NCI-H1694 treated with DMSO at 0.1 percent for 48 hours (cell line): ENCODE measurements at places on chromosomes 5 and 9.

DNA sequence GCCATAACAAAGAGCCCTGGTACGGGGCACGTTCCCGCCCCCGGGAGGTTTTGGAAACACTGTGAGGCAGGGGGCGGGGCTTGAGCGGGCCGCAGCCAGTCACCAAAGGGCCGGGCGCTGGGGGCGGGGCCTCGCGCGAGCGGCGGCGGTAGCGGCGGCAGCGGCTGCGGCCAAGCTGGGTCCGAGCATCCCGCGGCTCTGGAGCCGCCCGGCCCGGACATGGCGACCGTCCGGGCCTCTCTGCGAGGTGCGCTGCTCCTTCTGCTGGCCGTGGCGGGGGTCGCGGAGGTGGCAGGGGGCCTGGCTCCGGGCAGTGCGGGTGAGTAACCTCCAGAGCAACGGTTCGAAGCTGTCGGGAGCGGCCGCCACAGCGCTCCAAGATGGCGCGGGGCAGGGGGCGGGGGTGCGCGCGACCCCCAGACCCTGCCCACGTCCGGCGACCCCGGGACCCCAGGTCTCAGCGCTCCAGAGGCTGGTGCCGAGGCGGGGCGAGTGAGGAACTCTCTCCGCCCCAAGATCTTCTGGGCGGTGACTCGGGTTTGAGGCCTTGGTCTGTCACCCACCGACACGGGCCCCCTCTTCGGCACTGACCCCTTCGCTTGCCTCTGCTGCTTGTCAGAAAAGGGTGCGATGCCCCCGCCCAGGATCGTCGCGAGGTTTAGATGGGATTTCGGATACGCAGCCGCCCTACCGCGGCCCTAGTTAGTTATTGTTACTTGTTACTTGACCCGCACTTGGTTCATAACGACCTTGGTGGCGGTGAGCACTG is at the start of gene RECK:
Gene RECK (plus strand): TSS at position 134 of the 769 bp plus-strand sequence. CDS start 86 bp downstream, at position 220.
- peak; percentile 65 for DNase-seq

GRCh38 chr5:23014825-23015224 is 161.7 kb upstream of the CDH12 start:
- no peak for DNase-seq

- no peak for DNase-seq
Measured at GRCh38 chr5:57986761-57987341, 473.0 kb downstream of the PLK2 start.

DNA sequence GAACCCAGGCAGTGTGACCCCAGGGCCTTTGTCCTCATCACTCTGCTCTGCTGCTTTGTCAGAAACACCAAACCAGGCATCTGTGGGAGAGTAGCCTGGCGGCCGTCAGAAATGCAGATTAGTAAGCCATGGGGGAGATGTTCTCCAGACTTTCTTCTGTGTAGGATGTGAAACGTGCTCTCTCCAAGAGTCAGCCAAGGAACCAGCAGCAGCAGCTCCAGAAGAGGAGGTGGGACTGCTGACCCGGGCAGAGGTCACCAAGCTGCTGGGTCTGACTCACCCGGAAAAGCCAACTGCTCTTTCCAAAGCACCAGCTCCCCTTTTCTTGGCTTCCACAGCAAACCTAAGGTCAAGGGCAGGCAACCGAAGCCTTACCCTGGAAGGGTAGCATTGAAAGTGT is 14.4 kb upstream of the ABLIM3 start:
- DNase-seq = no peak

- no peak for DNase-seq
Measured at GRCh38 chr5:168479166-168479565, 7.1 kb upstream of the RARS1 start.

DNA sequence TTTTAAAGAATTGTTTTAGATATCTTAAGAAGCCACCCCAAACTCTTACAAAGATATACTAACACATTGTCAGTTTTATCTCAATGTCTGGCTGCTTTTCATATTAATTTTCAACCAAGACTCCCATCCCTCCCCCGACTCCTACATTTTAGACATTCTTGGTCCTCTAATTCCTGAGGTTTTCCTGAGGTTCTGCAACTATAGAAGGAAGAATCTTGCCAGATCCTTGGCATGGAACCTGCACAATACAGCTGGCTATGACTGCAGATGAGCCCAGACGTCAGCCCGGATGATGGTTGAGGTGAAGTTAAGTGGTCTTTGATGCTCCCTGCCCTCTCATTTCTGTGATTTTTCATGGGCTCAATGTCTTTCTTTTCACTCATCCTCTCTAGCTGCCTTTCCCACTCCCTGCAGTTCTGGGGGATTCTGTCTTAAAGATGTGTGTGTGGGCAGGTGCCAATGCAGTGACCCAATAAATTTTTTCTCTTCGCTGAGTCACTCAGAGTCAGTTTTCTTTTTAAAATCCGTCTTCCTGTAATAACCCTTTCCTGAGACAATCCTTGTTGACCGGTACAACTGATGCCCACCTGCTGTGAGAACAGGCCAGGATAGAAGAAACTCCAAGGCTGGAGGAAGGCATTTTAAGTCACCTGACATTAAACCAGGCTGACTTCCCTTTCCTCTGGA is 237.8 kb upstream of the GAS1 start:
- no peak for DNase-seq

DNA sequence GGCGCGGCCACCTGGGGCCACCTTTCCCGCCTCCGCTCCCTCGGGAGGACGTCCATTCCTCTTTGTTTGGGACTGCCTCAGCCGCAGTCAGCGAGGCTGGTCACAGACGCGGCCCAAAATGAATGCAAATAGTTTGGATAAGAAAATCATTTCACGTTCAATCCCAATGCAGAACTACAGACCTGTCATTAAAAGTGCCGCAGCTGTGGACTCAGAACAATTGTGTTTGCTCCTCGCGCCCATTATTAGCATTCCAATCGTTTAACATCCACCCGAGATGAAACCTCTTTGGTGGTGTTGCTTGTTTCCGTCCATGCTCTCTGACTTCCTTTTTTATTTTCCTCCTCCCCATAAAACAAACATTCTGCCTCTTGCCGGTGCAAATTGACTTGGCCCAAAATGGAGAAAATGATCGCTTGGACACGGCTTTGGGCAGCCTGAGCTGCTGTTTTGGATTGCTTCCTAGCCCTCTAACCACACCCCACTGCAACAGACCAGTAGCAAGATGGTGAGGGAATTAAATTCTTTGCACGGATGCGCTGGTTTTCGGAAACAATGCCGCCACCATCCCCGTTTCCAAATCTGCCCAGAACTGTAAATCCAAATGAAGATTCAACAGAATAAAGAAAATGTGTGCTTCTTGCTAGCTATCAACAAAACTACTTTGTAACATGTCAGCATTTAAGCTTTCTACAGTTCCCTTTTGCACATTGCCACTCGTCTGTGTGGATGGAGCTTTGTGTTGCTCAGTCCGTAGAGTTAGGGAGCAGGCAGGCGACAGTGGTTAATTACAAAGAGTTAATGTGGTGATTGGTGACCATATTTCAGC is 784 bp downstream of the NLN start:
- DNase-seq = peak; percentile 60

DNA sequence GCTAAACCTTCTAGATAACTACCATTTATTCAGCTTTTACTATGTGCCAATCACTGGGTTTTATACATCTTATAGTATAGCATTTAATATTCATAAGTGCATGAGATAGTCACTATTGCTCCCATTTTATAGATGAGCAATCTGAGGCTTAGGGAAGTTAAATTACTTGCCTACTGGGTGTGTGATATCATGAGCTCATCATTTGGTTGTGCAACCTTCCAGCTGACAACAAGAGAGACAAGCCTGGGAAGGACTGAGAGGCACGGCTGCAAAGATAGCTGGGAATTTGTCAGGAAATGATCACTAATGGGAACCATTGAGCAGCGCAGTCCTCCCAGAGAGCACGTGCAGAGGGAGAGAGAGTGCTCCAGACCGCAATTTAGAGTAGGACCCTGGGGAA is 481.6 kb upstream of the KIF2A start:
- DNase-seq = no peak

- no peak for DNase-seq
Measured at GRCh38 chr5:61915646-61916045, 390.4 kb upstream of the KIF2A start.

DNA sequence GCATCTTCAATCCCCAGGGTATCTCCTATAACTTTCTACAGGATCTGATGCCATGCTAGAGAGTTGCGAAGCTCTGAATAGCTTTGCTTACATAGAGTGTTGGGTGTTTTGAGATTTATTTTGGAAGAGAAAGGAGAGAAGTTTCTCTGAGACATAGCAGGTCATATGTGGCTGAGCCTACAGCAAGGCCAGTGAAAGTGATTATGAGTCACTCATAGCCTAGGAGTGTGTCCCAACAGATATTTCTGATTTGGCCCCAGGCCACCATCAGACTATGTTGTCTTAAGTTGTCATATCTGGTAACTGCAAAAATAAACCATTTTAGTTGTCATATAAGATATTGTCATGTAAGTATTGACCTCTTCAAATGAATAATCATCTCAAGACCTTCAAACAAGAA is 132.0 kb upstream of the RAI14 start:
- no peak for DNase-seq

DNA sequence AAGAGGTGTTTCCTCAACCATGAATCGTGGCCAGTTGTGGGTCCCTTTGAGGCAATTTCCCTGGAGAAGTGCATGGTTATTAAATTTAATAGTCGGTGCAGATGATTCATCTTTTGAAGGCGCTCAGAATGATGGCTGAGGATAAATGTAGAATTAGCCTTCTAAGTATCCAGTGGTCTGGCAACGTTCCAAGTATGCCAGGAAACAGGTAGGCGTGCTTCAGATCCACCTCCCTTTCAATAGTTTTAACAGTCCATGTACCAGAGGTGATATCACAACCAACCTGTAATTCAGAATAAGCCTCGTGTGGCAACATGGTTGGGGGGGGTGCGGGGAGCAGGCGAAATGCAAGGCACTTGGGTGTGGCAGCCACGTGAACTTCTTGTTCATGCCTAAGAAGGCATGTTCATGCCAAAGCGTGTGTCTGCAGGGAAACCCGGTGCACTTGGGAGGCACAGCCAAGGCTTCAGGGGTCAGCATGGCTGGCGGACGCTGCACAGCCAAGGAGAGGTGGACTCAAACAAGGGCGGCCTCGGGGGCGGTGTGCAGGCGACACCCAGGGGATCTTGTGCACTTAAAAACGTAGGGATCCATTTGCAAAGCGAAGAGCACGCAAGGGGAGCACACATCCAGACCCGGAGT is 5.2 kb upstream of the NKD2 start:
- DNase-seq = no peak

- no peak for DNase-seq
Measured at GRCh38 chr9:818958-819357, 22.5 kb upstream of the DMRT1 start.

GRCh38 chr5:73031839-73032238 is 76.0 kb downstream of the FCHO2 start:
- peak; percentile 64 for DNase-seq

DNA sequence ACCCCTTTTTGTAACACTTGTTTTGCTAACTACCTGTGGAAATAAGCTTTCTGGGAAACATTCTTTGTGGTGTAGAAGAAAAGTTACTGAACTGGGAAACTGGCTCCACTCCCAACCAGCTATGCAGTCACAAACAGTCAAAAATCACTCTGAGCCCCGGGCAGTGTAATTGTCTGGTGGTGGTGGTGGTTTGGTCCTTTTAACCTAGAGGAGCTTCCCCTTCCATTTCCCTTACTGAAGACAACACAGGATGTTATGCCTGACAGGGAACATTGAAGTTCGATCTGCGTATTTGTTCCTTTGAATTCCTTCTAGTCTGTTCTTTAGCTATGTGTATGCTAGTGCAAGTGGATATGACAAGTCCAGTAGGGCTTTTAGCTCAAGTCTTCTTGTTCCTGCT is 56.8 kb upstream of the TBCA start:
- no peak for DNase-seq

- DNase-seq = no peak
Measured at GRCh38 chr5:96968614-96969013, 32.7 kb downstream of the LNPEP start.

DNA sequence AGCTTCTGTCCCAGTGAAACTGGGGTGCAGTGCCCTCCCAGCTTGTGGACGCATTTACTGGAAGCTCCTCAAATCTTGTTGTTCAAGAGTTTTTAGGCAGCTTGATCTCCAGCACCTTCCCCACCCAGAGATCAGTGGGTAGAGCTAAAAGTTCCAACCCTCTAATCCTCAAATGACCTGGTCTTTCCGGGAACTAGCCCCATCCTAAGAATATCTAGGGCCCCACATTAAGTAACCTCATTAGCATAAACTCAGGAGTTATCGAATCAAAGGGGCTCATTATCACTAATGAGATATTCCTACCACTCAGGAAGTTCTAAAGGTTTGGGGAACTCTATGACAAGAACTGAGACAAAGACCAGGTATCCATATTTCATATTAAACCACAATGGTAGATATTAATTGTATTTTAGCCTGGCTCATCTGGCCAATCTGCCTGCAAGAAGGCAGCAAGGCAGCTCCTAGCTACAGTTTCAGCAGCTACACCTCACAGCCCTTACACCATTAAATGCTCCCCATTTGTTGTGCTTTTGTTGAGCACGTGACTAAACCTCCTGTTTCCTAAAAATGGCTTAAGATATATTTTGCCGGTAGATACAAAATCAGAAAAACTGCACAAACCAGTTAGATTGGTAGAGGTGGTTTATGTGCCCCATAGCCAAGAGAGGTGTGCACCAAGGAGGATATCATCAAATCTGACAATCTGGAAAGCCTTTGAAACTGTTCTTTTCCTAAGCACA is 24.6 kb upstream of the SLC22A5 start:
- DNase-seq = no peak

DNA sequence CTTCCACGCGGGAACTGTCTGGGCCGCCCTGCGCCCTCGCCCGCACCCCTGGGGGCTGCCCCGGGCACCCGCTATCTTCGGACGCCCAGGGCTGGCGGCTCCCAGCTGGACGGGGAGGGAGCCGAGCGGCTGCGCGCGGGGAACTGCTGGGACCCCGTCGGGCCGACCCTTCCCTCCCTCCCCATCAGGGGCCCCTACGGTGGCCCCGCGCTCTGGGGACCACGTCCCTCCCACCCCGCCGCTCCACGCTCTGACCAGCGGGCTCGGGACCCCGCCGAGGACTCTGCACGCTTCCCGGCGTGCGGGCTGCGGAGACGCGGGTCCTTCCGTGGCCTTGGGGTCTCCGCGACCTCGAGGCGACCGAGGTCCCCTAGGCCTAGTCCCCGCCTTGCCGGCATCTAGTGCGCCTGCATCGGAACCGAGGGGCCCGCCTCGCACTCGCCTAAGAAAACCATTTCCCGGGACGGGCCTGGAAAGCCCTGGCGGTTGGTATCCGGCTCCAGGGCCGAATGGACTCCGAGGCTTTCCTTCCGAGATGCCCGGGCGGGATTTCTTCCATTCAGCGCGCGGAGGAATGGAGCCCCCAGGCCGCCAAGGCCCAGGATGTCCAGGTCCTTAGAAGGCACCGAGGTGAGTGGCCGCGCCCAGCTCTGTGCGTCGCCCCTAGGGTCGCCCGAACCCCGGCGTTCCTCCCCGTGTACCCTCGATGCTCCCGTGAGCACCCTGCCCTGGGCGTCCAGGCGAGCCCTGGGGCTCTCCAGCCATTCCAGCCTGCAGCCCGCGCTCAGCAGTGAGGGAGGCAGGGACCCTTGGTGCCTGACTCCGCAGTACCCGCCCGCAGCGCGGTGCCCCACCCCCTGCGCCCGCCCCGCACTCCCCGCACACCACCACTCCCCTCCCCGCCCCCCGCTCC is 705 bp upstream of the SLC6A3 start:
- no peak for DNase-seq

- DNase-seq = no peak
Measured at GRCh38 chr9:92631452-92632343, 38.2 kb downstream of the IPPK start.
